ENCODE measurements at places on chromosomes 3 and 15.

GRCh38 chr3:44065311-44066094 is 176.2 kb upstream of the TOPAZ1 start:
- H3K4me3 ChIP-seq, result no peak overlapping the region
- H3K36me3 ChIP-seq, result peaks cover 3% of the 10 kb centered on the region
- H3K27ac ChIP-seq, result no peak overlapping the region
- DNase-seq, result no peak
- H3K4me1 ChIP-seq, result peaks cover 12% of the 10 kb centered on the region

DNA sequence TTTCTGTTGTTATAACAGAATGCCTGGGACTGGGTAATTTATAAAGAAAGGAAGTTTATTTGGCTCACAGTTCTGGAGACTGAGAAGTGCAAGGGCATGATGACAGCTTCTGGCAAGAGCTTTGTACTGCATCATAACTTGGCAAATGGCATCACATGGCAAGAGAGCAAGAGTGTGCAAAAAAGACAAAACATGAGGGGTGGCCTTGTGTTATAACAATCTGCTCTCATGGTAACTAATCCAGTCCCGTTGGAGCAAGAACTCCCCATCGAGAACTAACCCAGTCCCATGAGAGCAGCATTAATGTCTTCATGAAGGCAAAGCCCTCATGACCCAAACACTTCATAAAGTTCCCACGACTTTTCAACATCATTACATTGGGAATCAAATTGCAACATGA is 23.2 kb downstream of the SCN11A start:
- no peaks in the 10 kb centered on the region for H3K4me1 ChIP-seq
- no peaks in the 10 kb centered on the region for H3K36me3 ChIP-seq
- H3K27me3 ChIP-seq, result peaks cover 24% of the 10 kb centered on the region
- DNase-seq, result no peak
- H3K27ac ChIP-seq, result no peak overlapping the region

DNA sequence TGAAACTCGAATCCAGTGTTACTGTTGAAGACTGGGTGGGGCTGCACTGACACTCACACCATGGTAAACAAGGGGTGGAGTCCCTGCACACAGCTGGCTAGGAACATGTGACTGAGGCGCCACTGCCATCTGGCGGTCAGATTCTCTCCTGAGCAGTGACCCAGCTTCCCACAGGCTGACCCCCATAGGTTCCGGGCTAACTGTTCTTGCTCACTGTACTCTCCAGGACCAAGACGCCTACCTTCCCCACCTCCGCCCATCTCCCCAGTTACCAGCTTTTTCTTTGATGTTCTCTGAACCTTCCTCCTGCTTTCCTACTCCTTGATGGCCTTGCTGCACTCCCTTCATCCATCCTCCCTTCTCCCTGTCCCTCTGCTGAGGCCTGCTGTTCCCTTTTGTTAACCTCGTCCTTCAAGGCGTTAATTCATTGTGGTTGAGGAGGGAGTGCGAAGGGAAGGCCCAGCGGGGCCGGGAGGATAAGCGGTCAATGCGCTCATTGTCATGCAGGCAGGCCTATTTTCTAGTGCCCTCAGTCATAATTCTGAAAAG is 115.2 kb downstream of the ATP8B4 start:
- no peak overlapping the region for H3K4me3 ChIP-seq
- no peak overlapping the region for H3K27ac ChIP-seq
- no peaks in the 10 kb centered on the region for H3K36me3 ChIP-seq
- H3K4me1 ChIP-seq, result peaks cover 2% of the 10 kb centered on the region
- no peaks in the 10 kb centered on the region for H3K27me3 ChIP-seq
- DNase-seq, result peak; percentile 89

DNA sequence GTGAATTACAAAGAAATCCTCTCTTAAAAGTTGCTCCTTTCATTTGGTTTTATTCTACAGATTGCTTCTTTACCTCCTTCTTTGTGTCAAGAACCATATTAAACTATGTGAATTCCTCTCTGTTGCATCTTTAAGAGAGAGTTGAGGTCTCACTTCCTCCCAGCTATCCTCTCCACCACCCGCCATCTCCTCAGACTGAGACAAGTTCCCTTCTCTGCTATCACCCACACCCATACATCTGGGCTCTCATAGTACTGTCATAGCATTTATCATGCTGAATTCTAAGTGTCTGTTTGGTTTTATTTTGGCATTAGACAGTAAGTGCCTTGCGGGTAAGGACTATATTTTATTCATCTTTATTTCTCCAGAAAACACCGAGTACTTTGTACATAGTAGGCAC is 54.2 kb downstream of the B3GALNT1 start:
- no peak overlapping the region for H3K4me3 ChIP-seq
- no peak overlapping the region for H3K27ac ChIP-seq
- H3K27me3 ChIP-seq, result no peaks in the 10 kb centered on the region
- no peak for DNase-seq
- no peaks in the 10 kb centered on the region for H3K36me3 ChIP-seq

DNA sequence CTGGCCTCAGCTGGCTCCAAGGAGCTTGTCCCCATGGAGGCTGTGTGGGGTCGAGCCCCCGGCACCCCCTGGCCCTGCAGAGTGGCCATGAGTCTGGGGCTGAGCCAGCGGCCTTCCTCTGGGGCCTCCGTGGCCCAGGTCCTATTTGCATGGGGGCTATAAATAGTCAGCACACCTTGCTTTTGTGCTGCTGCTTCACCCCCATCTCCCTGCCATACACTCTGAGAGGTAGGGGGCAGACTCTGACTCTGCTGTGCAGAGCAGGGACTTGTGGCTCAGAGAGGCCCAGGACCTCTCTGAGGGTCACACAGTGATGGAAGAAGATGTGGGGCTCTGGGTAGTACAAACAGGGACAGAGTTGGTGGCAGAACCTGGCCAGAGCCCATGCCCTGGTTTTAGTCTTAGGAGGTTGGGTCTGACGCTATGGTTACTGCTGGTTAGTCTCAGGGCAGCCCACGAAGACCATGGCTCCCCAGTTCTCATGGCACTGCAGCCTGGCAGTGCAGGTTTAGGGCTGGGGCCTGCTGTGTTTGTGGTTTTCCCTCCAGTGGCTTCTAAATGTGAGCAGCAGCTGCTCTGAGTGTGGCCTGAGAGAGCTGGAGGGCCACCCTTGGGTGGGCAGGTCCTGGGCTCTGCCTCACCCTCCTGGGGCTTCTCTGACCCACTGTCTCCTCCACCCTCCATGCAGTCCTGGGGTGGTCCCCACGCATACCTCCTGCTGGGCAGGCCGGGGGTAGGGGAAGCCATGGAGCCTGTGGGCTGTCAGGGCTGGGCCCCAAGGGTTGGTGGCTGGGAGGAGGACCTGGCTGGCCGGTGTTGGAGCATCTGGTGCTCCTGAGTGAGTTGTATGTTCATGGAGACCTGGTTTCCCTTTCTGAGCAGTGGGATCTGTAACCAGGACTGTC is 13.6 kb downstream of the PRKCD start:
- H3K4me3 ChIP-seq, result no peak overlapping the region
- no peaks in the 10 kb centered on the region for H3K27me3 ChIP-seq
- H3K36me3 ChIP-seq, result peaks cover 12% of the 10 kb centered on the region
- H3K27ac ChIP-seq, result no peak overlapping the region

GRCh38 chr3:94596887-94597566 is 534.2 kb downstream of the NSUN3 start:
- no peak overlapping the region for H3K27ac ChIP-seq
- H3K4me3 ChIP-seq, result no peak overlapping the region
- H3K4me1 ChIP-seq, result no peaks in the 10 kb centered on the region
- no peak for DNase-seq

- H3K4me3 ChIP-seq, result no peak overlapping the region
- no peaks in the 10 kb centered on the region for H3K4me1 ChIP-seq
- DNase-seq, result no peak
- H3K27ac ChIP-seq, result no peak overlapping the region
- H3K27me3 ChIP-seq, result no peaks in the 10 kb centered on the region
Measured at GRCh38 chr15:42808913-42809312, 72.0 kb upstream of the CDAN1 start.

GRCh38 chr3:39376959-39377634 is 6.1 kb upstream of the SLC25A38 start:
- H3K36me3 ChIP-seq, result no peaks in the 10 kb centered on the region
- DNase-seq, result no peak

DNA sequence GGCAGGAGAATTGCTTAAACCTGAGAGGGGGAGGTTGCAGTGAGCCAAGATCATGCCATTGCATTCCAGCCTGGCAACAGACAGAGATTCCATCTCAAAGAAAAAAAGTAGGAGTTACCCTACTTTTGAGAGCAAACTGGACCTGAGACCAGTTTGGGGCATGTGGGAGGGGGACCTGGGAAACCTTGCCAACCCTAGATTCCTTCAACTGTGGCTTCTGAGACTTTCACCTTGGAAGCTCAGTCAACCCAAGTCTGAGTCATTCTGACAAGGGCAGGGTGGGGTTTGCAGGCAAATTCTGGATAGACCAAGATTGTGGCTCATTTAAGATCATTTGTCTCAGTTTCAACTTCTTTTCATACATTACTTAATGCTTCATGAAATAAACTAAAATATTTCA is 23.8 kb upstream of the SIAH2 start:
- H3K4me3 ChIP-seq, result no peak overlapping the region
- H3K27ac ChIP-seq, result no peak overlapping the region
- no peaks in the 10 kb centered on the region for H3K27me3 ChIP-seq
- H3K4me1 ChIP-seq, result no peaks in the 10 kb centered on the region
- H3K36me3 ChIP-seq, result no peaks in the 10 kb centered on the region

- no peaks in the 10 kb centered on the region for H3K27me3 ChIP-seq
- peak overlapping the region; percentile 48 for H3K4me3 ChIP-seq
- H3K4me1 ChIP-seq, result peaks cover 4% of the 10 kb centered on the region
- H3K27ac ChIP-seq, result no peak overlapping the region
- DNase-seq, result no peak
- H3K36me3 ChIP-seq, result peaks cover 6% of the 10 kb centered on the region
Measured at GRCh38 chr3:23876923-23877322, 39.9 kb downstream of the NKIRAS1 start.

GRCh38 chr3:194322678-194323211 is 28.4 kb downstream of the CPN2 start:
- peaks cover 7% of the 10 kb centered on the region for H3K27me3 ChIP-seq
- no peak overlapping the region for H3K4me3 ChIP-seq
- no peaks in the 10 kb centered on the region for H3K36me3 ChIP-seq

GRCh38 chr15:67845974-67846373 is 6.1 kb upstream of the RNU6-1 start:
- peaks cover 17% of the 10 kb centered on the region for H3K4me1 ChIP-seq
- H3K27ac ChIP-seq, result no peak overlapping the region

DNA sequence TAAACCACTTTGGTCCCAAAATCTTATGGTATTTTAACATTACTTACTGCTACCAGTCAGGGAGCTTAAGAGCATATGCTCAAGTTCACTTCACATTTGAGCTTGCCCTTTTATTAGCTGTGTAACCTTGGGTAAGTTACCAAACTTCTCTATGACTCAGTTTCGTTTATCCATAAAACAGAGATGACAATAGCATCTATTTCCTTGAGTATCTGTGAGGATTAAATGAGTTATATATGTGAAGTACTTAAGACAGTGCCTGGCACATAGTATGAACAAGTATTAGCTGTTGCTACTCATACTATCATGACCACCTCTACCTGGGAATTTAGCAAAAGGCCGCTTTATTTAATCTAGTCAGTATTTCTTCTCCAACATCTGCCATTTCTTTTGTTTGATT is 5.9 kb downstream of the ATOSA start:
- H3K27me3 ChIP-seq, result no peaks in the 10 kb centered on the region
- DNase-seq, result peak; percentile 20
- no peak overlapping the region for H3K4me3 ChIP-seq
- no peaks in the 10 kb centered on the region for H3K4me1 ChIP-seq
- peaks cover 3% of the 10 kb centered on the region for H3K36me3 ChIP-seq

GRCh38 chr3:66200147-66200546 is 20.7 kb upstream of the SLC25A26 start:
- peaks cover 3% of the 10 kb centered on the region for H3K27me3 ChIP-seq
- H3K4me1 ChIP-seq, result peaks cover 3% of the 10 kb centered on the region
- no peaks in the 10 kb centered on the region for H3K36me3 ChIP-seq
- no peak overlapping the region for H3K4me3 ChIP-seq
- no peak for DNase-seq
- H3K27ac ChIP-seq, result no peak overlapping the region
